ENCODE measurements at places on chromosomes 2 and 18.

DNA sequence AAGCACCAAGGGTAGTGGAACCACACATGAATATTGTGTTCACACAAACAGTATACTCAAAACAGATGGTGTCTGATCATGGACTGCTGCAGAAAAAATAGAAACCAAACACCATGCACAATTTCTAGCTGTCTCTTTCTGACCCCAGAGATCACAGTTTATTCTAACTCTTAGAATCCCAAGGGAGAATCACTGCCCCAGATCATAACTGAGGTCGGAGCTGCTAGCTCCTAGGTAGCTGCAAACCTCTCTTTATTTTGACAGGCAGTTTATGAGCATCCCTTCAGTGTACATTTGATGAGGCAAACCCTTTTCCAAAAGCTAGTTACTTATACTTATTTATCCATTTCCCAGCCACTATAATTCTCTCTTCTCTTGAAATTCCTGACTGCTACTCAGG is 439.1 kb upstream of the HNMT start:
- DNase-seq: no peak

GRCh38 chr2:43088143-43089073 is 138.0 kb downstream of the ZFP36L2 start:
- no peak for DNase-seq

- DNase-seq: no peak
Measured at GRCh38 chr2:136022396-136023146, 37.1 kb upstream of the DARS1 start.

DNA sequence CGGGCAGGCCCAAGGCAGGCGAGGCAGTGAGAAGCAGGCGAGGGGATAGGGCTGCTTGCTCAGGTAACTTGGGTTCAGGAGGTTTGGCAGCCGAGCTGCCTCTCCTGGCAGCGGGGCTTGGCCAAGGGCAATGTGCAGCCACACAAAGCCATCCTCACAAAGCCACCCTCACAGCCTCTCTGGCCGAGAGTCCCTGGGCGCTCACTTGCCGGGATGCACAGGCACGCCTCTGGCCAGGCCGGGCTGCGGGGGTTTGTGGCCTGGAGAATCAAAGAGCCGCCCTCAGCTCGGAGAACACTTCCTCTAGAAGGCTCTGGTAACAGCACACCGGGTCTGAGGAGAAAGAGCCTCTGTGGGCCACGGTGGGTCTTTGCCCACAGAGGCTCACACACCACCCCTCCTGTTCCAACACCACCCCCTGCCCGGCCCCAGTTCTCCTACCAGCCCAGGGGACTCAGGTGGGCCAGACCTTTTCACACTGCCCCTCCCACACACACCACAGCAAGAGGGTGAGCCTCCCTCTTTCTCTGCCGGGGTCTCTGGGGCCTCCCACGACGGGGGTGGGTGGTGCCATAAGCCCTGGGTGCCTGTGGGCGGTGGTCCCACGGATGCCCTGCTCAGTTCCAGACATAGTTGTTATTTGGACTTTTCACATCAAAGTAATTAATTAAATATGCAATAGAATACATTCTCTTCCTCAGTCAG is 186.9 kb downstream of the ZFP36L2 start:
- no peak for DNase-seq

DNA sequence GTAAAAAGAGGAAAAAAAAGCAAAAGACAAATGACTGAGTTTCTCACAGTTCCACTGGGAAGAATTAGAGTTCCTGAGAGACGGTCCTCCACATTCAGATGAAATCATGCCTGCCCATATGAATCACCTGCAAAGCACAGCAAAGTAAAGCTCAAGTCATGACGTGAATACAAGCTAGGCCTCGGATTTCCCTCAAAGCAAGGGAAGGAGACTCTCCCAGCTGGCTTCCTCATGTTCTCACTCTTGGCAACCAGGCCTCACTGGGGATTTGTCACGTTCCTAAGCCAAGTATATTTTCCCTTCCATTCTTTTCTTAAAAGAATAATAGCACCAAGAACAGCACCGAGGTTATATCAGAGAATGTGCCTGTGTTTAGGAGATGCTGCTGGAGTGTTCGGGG is 47.0 kb downstream of the CYP27C1 start:
- DNase-seq: no peak

DNA sequence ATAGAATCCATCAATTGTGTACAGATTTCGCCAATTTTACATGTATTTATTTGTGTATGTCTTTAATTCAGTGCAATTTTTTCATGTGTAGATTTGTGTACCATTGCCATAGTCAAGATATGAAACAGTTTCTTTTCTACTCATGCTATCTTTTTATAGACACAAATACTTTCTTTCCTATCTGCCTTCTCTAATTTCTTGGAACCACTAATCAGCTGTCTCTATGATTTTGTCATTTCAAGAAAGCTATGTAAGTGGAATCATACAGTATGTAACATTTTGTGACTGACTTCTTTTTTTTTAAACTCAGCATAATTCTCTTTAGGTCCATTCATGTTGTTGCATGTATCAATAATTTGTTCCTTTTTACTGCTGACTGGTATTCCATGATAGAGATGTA is 33.3 kb downstream of the KIAA1328 start:
- DNase-seq: no peak

GRCh38 chr2:152648336-152648735 is 68.9 kb downstream of the PRPF40A start:
- no peak for DNase-seq

- no peak for DNase-seq
Measured at GRCh38 chr2:28030600-28030999, 140.1 kb downstream of the BABAM2 start.

- DNase-seq: no peak
Measured at GRCh38 chr2:162915858-162916257, 77.3 kb upstream of the KCNH7 start.

GRCh38 chr2:54073796-54074195 is 41.6 kb upstream of the ACYP2 start:
- DNase-seq: no peak

DNA sequence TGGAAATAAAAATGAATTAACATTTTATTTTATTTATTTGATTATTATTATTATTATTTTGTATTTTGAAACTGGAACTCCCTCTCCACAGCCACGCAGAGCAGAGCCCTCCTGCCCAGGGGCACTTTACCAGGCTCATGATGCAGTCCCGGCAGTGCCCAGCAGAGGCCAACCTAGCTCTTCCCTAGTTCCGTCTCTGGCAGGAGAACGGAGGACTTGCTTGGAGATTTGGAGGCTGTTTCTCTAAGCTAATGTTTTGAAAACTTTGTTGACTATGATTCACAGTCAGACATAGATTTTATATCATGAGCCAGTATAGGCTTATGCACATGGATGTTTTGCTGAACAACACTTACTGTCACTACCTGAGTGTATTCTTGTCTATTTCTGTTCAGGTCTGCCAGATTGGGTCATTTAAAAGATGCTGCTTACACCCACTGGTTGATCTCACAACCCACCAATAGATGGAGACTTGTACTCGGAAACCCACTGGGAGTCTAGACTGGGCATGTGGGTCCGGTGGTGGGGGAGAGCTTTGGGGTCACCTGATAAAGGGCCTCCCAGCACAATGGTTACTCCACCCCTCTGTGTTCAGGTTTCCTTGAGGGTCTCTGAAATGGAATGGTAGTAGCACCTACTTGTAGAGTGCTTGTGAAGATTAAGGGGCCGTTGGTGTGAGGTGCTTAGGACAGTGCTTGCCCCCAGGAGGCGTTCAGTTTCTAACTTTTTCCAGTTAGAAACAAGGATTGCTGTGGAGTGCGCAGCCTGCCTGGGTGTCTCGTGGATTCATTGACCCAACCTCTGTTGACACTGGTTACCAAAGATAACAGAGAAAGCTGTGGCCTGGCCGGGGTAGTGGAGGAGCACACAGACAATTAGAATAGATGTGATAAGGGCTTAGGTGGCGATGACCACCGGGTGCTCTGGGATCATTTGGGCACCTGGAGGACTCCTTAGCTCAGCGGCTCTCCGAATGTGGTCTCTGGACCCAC is 177.3 kb downstream of the HAUS1 start:
- peak; percentile 16 for DNase-seq

DNA sequence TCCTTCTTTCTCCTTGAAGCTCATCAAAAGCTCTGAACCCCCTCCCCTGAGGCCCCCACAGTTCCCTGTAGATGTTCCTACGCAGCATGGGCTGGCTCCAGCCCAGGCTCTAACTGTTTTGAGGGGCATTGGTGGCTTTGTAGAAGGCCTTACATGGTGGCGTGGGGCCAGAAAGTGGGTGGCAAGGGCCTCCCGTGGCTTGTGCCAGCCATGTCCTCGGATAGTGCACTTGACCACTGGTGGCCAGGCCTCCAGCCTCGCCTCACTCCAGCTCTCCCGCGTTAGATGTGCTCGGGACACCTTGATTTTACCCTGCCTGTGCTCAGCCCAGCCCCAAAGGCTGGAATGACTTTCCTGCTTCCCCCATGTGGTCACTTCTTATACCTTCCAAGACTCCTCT is 92.9 kb downstream of the TWIST2 start:
- no peak for DNase-seq

GRCh38 chr2:151049746-151050145 is 211.9 kb downstream of the RBM43 start:
- no peak for DNase-seq

GRCh38 chr2:215262741-215263362 is 49.0 kb upstream of the ATIC start:
- no peak for DNase-seq
